CD4-positive, alpha-beta T cell treated with Interleukin-1 beta for 1 hour (primary cell): ENCODE measurements at places on chromosomes 3 and 15.

- DNase-seq: no peak
Measured at GRCh38 chr15:101694261-101694660, 30.0 kb downstream of the TARS3 start.

DNA sequence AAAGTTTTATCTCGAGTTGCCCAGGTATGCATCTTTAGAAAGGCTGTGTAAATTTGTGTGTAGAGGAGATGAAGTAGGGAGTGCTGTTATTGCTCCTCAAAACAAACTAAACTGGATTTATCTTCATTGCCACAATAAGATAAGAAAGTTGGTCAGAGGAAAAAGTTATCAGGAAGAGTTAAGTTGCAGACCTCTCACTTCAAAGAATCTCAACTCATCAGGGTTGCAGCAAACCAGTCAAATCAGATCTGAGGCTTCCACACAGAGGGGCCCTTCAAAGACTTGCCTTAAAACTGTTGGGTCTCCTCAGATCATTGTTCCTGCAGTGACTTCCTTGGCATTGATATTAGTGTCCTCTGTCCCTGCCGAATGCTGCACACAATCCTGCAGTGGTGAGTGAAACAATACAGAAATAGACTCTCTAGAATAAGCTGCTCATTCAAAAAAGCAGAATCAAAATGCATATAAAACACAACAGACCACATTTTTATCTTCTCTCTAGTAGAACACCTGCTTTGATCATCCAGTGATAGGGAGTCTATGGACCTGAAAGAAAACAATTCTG is 191.2 kb upstream of the CBLB start:
- DNase-seq: no peak

- DNase-seq: no peak
Measured at GRCh38 chr3:98670020-98670419, 76.6 kb upstream of the CPOX start.

- no peak for DNase-seq
Measured at GRCh38 chr15:93485438-93486327, 396.7 kb upstream of the RGMA start.

- no peak for DNase-seq
Measured at GRCh38 chr3:12797892-12798558, 1.5 kb downstream of the CAND2 start.

DNA sequence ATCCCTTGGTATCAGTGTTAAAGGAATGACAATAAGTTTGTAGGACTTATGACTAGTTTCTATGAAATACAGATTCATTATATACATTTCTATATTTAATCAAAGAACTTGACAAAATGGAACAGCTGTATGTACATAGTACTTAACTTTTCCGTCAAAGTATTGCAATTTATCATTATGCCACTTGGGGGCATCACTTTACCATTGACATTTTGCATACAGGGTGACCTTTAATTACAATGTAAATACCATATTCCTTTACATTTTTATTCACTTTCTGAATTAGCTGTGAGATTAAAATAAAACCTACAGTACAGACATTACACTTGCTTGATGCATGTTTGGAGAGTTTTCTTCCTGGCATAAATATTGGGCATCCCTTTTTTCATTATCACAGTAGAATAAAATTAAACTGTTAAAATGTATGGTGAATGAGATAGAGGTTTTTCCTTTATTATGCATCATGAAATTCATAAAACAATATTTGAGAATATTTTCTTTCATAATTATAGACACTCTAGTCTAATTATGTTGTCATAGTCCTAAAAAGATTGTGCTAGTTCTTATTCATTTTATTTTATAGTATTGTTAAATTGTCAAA is 6.9 kb downstream of the NEK11 start:
- DNase-seq: peak; percentile 74

DNA sequence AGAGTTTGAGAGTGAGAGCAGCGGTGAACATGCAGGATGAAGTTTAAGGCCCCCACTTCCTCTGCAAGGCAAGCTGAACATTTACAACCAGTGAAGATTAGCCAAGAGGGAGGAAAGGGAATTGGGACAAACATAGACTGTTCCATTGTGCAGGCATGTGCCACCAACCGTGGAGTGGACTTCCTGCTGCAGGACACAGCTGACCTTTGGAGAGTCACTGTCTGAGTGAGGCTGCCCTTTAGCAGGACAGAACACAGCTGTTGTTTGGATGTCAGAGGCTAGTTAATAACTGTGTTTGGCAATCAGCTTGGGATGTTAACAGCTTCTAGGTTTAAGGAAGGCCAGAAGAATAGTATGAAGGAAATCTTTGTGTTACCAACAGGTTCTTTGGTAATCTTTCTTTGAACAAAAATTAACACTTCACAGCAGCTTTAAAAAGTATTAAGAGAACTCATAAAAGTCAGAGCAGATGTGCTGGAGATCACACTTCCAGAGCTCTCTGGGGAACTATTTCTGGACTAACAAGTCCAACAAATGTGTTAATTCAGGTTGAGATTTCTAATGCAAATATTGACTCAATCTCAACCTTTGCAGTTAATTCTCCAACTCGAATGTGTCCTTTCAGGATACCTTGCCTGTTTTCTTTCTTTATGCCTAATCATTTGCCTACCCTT is 31.4 kb downstream of the CTDSPL start:
- DNase-seq: no peak

GRCh38 chr3:38721207-38721772 is 71.8 kb upstream of the SCN5A start:
- DNase-seq: no peak

DNA sequence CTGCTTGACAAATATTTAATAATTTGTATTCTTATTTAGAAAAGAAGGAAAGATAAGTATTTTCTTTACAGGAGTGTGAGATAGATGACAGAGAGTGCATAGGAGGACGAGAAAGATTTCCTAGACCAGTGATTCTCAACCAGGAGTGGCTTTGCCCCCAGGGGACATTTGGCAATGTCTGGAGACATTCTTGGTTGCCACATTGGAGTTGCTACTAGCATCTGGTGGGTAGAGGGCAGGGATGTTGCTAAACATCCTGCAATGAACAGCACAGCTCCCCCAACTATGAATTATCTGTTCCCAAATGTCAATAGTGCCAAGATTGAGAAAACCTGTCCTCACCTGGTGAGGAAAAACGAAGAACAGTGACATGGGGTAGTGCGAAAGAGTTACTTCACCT is 30.8 kb upstream of the MINAR1 start:
- no peak for DNase-seq

GRCh38 chr15:73389539-73389938 is 20.8 kb upstream of the HCN4 start:
- no peak for DNase-seq

GRCh38 chr15:81227716-81228115 is 31.0 kb downstream of the IL16 start:
- DNase-seq: no peak

- DNase-seq: no peak
Measured at GRCh38 chr3:179292450-179292849, 30.4 kb upstream of the ZNF639 start.

- no peak for DNase-seq
Measured at GRCh38 chr3:158709666-158710083, 22.6 kb downstream of the RARRES1 start.

- no peak for DNase-seq
Measured at GRCh38 chr3:23829242-23829934, 23.6 kb downstream of the UBE2E1 start.
